ENCODE measurements at places on chromosomes 7 and 10. TPM values are rescaled to one million over a fixed set of nuclear protein-coding genes. Genes with fewer than 3 reads are reported as not detected.

DNA sequence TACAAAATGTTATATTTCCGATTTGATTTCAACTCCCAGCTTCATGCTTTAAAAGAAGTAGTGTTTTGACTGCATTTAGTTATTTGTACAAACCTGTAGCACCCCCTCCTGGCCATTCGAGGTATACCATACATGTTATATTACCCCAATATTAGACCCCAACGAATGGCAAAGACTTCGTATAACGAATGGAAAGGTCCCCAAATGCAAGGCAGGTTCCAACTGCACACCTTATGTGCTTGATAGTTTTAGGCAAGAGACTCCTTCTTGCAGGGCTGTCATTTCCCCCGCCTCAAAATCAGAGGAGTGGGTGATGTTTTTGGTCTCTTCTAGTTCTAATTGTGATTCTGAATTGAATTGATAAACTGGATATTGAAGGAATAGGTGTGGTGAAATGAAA is 101.1 kb upstream of the TARP start:
- no peak overlapping the region for H3K4me3 ChIP-seq
- H3K4me1 ChIP-seq: no peaks in the 10 kb centered on the region
- H3K36me3 ChIP-seq: no peaks in the 10 kb centered on the region
- no peak for DNase-seq
- no peaks in the 10 kb centered on the region for H3K27me3 ChIP-seq

GRCh38 chr7:25952261-25953057 is 199.5 kb upstream of the NFE2L3 start:
- no peak overlapping the region for H3K27ac ChIP-seq
- no peaks in the 10 kb centered on the region for H3K27me3 ChIP-seq
- no peak overlapping the region for H3K4me3 ChIP-seq
- peaks cover 20% of the 10 kb centered on the region for H3K4me1 ChIP-seq

TRPV6 gene
- 0.63 TPM for polyA plus RNA-seq

GIMAP2 gene
- 2.5 TPM for polyA plus RNA-seq

DNA sequence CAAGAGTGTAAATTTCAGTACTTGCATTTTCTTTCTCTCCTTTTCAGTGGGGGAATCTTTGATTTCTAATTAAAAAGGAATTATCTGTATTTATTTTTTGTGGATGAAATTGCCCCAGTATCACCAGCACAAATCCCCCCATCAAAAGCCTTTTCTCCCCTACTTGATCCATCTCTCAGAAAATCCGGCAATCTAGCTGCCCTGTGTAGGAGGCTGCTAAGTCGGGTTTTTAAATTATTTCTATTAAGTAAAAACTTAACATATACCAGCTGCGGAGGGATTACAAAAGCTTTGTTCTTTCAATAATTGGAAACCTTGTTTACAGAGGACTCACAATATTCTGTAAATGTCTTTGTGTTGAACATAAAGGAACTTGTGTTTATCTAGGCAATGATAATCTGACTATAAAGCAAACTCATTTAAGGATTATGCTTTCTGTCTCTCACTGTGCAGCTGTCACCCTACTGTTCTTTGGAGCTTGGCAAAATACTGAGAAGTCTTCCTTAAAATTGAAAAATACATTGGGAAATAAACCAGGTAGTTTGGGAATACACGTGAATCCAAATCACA is 177.4 kb upstream of the PRR15 start:
- H3K4me3 ChIP-seq: no peak overlapping the region
- no peaks in the 10 kb centered on the region for H3K36me3 ChIP-seq
- no peak for DNase-seq
- no peak overlapping the region for H3K27ac ChIP-seq

DNA sequence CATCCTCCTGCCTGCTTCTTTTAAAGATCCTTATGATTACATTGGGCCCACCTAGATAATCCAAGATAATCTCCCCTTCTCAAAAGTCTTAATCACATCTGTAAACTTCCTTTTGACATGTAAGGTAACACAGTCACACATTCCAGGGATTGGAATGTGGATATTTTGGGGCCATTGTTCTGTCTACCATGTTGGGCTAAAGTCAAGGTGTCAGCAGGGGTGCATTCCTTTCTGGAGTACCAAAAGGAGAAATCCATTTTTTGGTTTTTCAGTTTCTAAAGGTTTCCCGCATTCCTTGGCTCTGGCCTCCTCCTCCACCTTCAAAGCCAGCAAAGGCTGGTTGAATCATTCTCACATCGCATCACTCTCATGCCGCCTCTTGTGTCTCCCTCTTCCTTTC is 197.6 kb upstream of the NFE2L3 start:
- H3K36me3 ChIP-seq: no peaks in the 10 kb centered on the region
- H3K27me3 ChIP-seq: no peaks in the 10 kb centered on the region
- no peak for DNase-seq
- H3K4me1 ChIP-seq: peaks cover 14% of the 10 kb centered on the region
- no peak overlapping the region for H3K27ac ChIP-seq

ASAH2 gene
- polyA plus RNA-seq: 1.7 TPM

Data from keratinocyte (primary cell).